Activated CD4-positive, alpha-beta memory T cell treated with anti-CD3 and anti-CD28 coated beads, Interleukin-2, amount 10 ng/mL, durations not matched to agents 7 days and 5 days (primary cell): ENCODE measurements at places on chromosomes 11 and 22.

GRCh38 chr11:26992031-26992541 is 1.8 kb upstream of the FIBIN start:
- H3K27ac ChIP-seq, result no peak overlapping the region
- H3K36me3 ChIP-seq, result no peaks in the 10 kb centered on the region
- DNase-seq, result no peak
- no peaks in the 10 kb centered on the region for H3K27me3 ChIP-seq

- DNase-seq, result peak; percentile 49
- peaks cover 2% of the 10 kb centered on the region for H3K27me3 ChIP-seq
- H3K27ac ChIP-seq, result no peak overlapping the region
- no peaks in the 10 kb centered on the region for H3K4me1 ChIP-seq
These were observed 70.7 kb upstream of the E2F8 start for GRCh38 chr11:19311308-19312030.

- H3K27ac ChIP-seq, result no peak overlapping the region
- DNase-seq, result no peak
- peaks cover 9% of the 10 kb centered on the region for H3K4me1 ChIP-seq
- no peak overlapping the region for H3K4me3 ChIP-seq
- H3K27me3 ChIP-seq, result peaks cover 83% of the 10 kb centered on the region
These were observed 1.2 kb downstream of the SCN4B start for GRCh38 chr11:118151431-118151830.

- no peak for DNase-seq
- no peak overlapping the region for H3K27ac ChIP-seq
- H3K4me3 ChIP-seq, result no peak overlapping the region
- H3K27me3 ChIP-seq, result peaks cover 4% of the 10 kb centered on the region
These were observed 29.6 kb upstream of the SNX19 start for GRCh38 chr11:130945896-130946295.

- H3K36me3 ChIP-seq, result peaks cover 38% of the 10 kb centered on the region
- H3K27ac ChIP-seq, result no peak overlapping the region
- no peak for DNase-seq
- H3K27me3 ChIP-seq, result peaks cover 10% of the 10 kb centered on the region
- no peak overlapping the region for H3K4me3 ChIP-seq
- H3K4me1 ChIP-seq, result peaks cover 16% of the 10 kb centered on the region
These were observed 15.1 kb downstream of the APOL2 start for GRCh38 chr22:36224245-36224644.

DNA sequence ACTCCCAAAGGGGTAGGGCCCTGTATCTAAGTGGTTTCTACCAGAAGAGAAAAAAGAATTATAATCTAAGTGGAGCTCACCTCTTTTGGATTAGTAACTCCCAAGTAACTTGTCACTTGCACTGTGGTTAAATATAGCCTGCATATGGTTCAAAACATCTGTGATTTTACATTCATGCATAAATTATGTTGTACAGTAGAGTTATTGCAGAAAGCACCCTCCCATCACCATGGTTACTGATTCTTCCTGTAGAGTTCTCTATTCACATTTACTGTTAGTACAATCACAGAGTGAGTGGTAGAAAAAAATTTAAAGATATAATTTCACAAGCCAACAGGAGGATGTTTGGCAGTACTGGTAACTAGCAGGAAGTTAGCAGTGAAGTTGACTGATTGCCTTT is 80.4 kb downstream of the LRRC4C start:
- H3K4me1 ChIP-seq, result no peaks in the 10 kb centered on the region
- no peaks in the 10 kb centered on the region for H3K27me3 ChIP-seq
- no peak overlapping the region for H3K27ac ChIP-seq
- no peaks in the 10 kb centered on the region for H3K36me3 ChIP-seq
- DNase-seq, result no peak

DNA sequence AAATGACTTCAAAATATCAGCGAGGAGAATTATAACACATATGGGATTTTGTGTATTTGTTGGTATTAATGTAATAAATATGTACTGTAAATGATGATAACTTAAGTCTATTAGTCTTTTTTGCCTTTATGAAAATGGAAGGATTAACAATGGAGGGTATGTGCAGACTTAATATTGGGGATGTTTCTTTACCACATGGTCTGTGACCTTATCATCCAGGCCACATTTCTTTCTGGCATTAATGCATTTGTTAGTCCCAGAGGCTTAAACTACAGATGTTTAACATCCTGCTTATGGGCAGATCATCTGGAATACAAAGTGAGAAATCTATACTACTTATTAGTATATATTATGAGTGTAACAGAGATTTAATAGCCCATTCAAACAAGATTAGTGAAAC is 64.6 kb downstream of the SOX6 start:
- H3K36me3 ChIP-seq, result no peaks in the 10 kb centered on the region
- H3K4me1 ChIP-seq, result no peaks in the 10 kb centered on the region
- DNase-seq, result no peak
